Pancreas (tissue), 10 donors: ENCODE measurements at places on chromosomes 6 and 20.

DNA sequence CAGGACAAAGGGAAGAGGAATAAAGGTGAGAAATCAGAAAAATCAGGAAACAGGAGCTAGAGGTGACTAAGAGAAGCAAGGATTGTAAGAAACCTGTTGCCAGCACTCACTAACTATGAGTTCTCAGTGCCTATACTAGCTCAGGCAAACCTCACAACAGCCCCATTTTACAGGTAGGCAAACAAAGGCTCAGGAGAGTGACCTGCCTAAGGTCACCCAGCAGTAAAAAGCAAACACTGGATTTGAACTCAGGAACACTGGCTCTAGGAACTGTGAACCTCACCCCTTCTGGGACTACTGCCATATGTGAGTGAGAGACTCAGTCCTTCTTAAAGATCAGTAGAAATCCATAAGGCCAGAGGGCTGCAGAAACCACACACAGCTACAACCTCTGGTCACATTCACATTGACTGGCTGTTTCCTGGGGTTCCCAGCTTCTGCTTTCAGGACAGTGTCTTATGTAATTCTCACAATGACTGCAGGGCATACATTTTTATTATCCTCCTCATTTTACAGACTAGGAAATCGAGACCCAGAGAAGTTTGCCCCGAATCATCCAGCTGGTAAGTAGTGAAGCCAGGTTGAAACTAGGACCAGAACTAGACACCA lies 80.7 kb upstream of the MAFB start:
- H3K27me3 ChIP-seq: no peaks in the 10 kb centered on the region
- no peak overlapping the region for H3K4me3 ChIP-seq
- no peak overlapping the region for H3K27ac ChIP-seq
- no peak for DNase-seq

- H3K27me3 ChIP-seq: no peaks in the 10 kb centered on the region
- no peaks in the 10 kb centered on the region for H3K4me1 ChIP-seq
- DNase-seq: no peak
These were observed 83.3 kb upstream of the NHSL1 start for GRCh38 chr6:138582573-138582972.

DNA sequence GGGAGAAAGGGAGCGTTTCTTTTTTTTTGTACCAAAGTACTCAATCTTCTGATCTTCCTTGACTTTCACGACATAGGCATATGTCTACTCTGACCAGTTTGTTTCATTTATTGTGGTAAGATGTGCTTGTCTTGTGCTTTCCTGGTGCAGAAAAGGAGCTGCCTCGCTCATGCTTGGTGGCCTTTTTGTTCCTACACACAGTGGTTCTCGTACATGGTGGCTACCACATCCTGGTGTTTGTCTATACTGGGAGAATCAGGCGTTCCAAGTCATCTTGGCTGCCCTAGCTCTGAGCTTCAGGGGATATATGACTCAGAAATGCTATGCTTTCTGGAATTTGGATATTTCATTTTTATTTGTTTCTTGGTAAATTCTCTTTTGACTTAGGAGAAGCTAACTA lies 31.8 kb downstream of the MYB start:
- H3K27ac ChIP-seq: no peak overlapping the region
- DNase-seq: no peak
- H3K4me3 ChIP-seq: no peak overlapping the region
- H3K27me3 ChIP-seq: no peaks in the 10 kb centered on the region

GRCh38 chr6:138250513-138251247 lies 32.4 kb upstream of the PBOV1 start:
- peak overlapping the region; percentile 90 for H3K27ac ChIP-seq
- peaks cover 16% of the 10 kb centered on the region for H3K4me1 ChIP-seq
- H3K36me3 ChIP-seq: no peaks in the 10 kb centered on the region
- H3K27me3 ChIP-seq: no peaks in the 10 kb centered on the region
- no peak overlapping the region for H3K4me3 ChIP-seq
- DNase-seq: peak; percentile 86

DNA sequence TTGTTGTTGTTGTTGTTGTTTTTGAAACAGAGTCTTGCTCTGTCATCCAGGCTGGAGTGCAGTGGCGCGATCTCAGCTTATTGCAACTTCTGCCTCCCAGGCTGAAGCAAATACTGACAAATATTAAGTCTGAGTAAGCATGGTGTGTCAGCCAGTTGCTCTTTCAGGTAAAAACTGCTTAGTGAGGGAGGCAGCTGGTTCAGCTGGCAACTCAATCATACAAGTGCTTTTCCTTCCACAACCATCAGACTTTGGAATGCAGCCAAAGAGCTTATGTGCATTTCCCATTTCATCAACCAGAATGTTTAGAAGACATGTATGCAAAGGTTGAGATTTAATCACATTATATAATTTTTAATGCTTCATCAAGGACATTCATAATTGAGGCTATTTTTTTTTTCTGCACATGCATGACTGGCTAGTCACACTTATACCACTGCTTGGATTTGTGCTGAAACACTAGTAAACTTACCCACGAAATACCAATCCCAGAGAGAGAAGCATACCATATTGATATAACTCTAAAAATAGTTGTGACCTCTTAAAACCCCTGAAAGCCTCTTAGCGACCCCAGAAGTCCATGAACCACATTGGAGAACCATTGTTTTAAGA lies 56.0 kb downstream of the CLIC5 start:
- H3K4me1 ChIP-seq: no peaks in the 10 kb centered on the region
- H3K36me3 ChIP-seq: no peaks in the 10 kb centered on the region
- H3K27ac ChIP-seq: no peak overlapping the region
- no peaks in the 10 kb centered on the region for H3K27me3 ChIP-seq

- no peak overlapping the region for H3K4me3 ChIP-seq
These were observed 8.5 kb downstream of the TRIM15 start for GRCh38 chr6:30171677-30172471.

DNA sequence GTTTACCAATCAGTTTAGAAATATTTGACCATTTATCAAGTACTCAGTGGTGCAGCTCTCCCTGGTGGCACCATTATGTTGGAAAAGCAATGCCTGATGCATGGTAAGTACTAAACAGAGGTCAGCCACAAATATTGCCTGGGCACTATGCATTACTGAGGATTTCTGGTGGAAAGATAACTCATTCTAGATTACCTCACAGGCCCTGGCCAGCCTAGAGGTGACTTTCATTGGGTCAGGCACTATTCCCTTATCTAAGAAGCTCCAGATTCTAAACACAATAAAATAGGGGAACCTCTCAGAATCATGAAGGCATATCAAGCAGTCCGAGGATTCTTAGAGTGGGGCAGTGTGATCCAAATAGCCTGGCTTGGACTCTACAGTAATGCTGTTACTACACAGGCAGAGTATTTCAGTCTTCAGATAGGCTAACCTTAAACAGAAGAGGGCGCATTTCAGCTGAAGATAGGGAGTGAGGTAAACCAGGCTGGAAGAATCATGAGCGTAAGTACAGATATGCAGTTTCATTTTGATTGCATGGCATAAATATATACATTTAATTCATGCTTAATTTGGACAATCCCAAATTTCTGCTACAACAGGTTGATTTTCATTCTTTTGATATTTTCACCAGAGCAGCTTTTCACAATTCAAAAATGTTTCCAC lies 12.1 kb downstream of the LGSN start:
- H3K4me3 ChIP-seq: no peak overlapping the region
- no peak overlapping the region for H3K27ac ChIP-seq
- no peaks in the 10 kb centered on the region for H3K27me3 ChIP-seq
- no peak for DNase-seq
- no peaks in the 10 kb centered on the region for H3K4me1 ChIP-seq

- DNase-seq: no peak
- H3K4me3 ChIP-seq: no peak overlapping the region
- H3K27ac ChIP-seq: no peak overlapping the region
- no peaks in the 10 kb centered on the region for H3K36me3 ChIP-seq
- H3K4me1 ChIP-seq: no peaks in the 10 kb centered on the region
These were observed 145.1 kb downstream of the CLIC5 start for GRCh38 chr6:45870531-45870930.
